Right kidney (tissue), 9 donors: ENCODE measurements at places on chromosomes 5 and 9.

GRCh38 chr5:44707721-44708120 lies 101.0 kb upstream of the MRPS30 start:
- no peak for DNase-seq

GRCh38 chr9:16136961-16137360 lies 584.1 kb downstream of the CCDC171 start:
- no peak for DNase-seq

- no peak for DNase-seq
These were observed 575.8 kb downstream of the TLE1 start for GRCh38 chr9:81113453-81114124.

DNA sequence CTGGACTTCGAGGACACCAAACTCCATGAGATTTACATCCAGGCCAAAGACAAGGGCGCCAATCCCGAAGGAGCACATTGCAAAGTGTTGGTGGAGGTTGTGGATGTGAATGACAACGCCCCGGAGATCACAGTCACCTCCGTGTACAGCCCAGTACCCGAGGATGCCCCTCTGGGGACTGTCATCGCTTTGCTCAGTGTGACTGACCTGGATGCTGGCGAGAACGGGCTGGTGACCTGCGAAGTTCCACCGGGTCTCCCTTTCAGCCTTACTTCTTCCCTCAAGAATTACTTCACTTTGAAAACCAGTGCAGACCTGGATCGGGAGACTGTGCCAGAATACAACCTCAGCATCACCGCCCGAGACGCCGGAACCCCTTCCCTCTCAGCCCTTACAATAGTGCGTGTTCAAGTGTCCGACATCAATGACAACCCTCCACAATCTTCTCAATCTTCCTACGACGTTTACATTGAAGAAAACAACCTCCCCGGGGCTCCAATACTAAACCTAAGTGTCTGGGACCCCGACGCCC lies 1.3 kb downstream of the PCDHGC3 start:
- DNase-seq = no peak

- no peak for DNase-seq
These were observed 261.2 kb upstream of the ANKRD55 start for GRCh38 chr5:56494300-56494731.

DNA sequence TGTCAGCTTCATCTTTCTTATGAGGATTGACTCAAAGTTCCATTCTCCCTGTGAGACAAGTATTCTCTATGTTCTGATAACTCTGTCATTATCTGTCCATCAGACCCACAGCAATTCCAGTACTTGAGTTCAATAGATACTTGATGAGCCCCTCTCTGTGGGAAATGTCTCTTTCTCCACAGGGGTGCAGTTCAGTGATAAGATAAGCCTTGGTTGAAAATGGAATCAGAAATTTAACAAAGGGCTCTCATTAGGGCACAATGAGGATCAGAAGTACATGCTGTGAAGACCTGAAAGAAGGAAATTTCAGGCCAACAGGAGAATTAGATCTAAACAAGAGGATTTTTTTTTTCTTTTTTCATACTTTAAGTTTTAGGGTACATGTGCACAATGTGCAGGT lies 737.3 kb downstream of the MTRR start:
- DNase-seq = no peak

DNA sequence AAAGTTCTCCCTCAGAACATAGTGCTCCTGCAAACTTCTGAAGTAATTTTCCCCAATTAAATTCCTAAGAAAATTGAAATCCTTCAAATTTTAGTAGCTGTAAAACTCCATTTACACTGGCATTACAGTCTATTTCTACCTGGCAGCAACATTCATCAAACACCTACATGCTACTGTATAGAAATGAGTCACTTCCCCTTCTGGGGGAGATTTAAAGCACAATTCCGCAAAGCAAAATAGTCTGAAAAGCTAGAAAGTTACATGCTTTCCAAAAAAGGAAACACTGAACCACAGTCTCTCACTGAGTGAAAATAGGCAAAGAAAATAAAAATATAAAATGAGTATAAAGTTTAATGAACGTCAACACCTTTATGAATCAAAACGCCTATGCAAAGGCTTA lies 43.3 kb downstream of the MCTP1 start:
- no peak for DNase-seq

GRCh38 chr5:45385321-45386058 lies 310.7 kb downstream of the HCN1 start:
- no peak for DNase-seq

DNA sequence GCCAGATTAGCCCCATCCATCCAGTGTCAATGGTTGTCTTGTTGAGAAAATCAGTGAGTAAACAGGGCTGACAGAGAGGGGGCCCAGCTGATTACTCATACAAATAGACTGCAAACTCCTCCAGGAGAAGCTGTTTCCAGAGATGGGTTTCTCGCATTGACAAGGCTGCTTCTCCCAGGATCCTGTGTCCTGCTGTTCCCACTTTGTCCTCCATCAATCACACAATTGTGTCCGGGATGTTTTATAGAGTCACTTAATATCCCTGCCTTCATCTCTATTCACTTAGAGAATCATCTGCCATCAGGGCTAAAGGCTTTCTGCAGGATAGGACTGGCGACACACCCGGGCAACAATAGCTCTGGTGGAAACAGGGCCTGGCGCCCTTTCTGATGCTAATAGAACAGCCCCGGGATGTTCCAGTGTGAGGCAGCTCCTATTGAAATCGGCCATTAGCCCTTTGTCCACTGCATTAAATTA lies 71.7 kb upstream of the TBCA start:
- DNase-seq = peak; percentile 8

GRCh38 chr5:65334077-65334476 lies 147.6 kb downstream of the ADAMTS6 start:
- DNase-seq = no peak

GRCh38 chr5:158039911-158040347 lies 181.0 kb upstream of the CLINT1 start:
- DNase-seq = no peak

DNA sequence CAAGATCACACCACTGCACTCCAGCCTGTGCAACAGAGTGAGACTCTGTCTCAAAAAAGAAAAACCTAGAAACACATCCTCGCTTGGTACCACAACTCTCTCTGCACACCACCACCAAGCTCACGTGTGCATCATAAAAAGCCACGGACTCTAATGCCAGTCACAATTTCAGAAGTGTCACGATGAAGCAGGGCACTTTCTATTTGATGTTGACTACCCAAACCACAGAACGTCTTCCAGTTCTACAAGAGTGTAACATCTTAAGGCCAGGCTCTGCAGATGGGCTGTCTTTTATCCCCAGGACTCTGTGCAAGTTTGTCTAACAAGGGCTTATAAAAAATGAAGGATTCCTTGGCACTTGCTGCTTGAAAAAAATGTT lies 22.9 kb downstream of the GFPT2 start:
- DNase-seq = no peak

- no peak for DNase-seq
These were observed 30.7 kb downstream of the INVS start for GRCh38 chr9:100129772-100130171.

GRCh38 chr5:142697356-142698255 lies 11.7 kb upstream of the FGF1 start:
- no peak for DNase-seq

GRCh38 chr5:62640446-62640845 lies 61.8 kb downstream of the LRRC70 start:
- DNase-seq = no peak

DNA sequence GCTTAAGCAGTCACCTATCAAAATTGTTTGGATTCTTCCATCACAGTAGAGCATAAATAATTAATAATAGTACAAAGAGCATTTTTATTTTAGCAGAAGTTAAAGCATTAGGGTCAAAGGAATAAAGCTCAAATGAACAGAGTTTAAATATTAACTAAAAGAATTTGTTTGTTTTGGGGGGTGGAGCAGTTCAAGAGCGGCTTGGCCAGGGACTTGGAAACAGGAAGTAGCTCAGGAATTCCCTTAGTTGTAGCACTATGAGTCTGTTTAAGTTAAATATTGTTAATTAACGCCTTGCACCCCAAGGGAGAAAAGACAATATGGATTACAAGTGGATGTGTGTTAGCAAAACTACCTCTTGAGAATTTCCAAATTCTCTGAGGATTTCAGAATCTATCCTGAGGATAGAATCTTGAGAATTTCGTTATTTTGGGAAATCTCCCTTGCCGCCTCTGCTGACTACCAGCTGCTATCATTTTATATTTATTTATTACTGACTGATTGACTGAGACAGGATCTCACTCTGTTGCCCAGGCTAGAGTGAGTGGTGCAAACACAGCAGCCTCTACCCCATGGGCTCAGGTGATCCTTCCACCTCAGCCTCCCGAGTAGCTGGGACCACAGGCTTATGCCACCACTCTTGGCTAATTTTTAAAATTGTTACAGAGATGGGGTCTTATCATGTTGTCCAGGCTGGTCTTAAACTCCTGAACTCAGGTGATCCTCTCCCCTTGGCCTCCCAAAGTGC lies 96.7 kb upstream of the CHD1 start:
- DNase-seq = no peak

DNA sequence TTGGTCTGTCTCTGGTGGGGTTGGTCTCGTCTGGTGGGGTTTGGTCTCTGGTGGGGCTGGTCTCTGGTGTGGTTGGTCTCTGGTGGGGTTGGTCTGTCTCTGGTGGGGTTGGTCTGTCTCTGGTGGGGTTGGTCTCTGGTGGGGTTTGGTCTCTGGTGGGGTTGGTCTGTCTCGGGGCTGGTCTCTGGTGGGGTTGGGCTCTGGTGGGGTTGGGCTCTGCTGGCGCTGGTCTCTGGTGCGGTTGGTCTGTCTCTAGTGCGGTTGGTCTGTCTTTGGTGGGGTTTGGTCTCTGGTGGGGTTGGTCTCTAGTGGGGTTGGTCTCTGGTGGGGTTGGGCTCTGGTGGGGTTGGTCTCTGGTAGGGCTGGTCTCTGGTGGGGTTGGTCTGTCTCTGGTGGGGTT lies 16.3 kb upstream of the CD74 start:
- DNase-seq = no peak

GRCh38 chr5:108093186-108093585 lies 288.7 kb downstream of the FBXL17 start:
- no peak for DNase-seq

GRCh38 chr5:148561801-148562311 lies 92.5 kb downstream of the HTR4 start:
- peak; percentile 3 for DNase-seq

GRCh38 chr9:95757439-95757838 lies 118.1 kb upstream of the ERCC6L2 start:
- DNase-seq = no peak

GRCh38 chr9:109117856-109118807 lies 1.6 kb downstream of the TMEM245 start:
- DNase-seq = peak; percentile 41

- DNase-seq = no peak
These were observed 184.5 kb downstream of the GNAQ start for GRCh38 chr9:77847059-77847499.

DNA sequence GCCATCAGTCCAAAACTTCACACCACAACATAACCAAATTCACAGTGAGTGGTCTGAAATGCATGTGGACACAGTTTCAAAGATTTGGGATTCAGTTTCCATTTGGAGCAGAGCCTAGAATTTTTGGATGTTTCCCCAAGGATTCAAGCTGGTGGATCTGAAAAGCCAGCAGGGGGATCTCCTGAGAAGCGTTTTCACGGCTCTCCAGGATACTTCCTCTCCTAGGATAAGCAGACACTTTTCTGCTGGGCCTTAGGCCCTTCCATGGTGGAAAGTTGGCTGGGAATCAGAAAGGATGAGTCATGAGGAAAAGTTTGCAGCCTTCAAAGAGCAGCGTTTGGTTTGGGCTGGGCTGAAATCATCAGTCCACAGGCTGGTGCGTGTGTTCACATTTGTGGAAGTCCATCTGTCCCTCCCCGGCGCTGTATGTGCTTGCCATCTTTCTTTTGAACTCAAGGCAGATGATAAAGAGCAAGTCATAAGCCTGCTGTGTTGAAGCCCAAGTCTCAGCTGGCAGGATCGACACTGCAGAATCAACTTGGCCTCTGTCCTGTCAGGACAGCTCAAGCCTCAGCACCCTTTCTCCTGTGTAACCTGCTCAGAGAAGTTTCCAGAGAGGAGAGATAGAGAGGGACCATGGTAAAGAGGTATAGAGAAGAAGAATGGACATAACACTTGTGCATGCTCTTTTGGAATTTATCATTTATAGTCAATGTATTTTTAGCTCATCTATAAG lies 152.6 kb upstream of the MSX2 start:
- no peak for DNase-seq

DNA sequence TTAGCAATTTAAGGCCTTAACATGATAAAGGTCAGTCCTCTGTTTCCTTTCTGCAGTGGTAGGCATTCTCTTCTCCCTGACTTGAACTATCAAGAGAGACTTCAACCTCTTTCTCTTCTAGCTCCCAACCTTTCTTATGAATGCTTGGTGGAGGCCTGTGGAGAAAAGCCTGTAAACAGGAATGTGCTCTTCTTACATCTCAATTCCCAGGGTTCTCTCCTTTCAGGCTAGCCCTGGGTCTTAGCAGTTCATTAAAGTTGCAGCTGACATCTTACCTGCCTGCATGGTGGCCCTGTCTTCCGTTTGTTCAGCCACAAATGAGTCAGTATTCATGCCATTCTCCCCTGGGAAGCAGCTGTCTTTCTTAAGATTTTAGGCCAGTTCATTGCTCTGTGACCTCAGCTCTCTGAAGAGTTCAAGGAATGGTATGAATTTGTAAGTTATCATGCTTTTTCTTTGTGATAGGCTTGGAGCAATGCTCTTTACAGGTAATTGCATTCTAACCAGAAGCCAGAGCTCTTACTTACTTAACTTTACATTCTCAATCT lies 77.8 kb downstream of the ADCY2 start:
- DNase-seq = no peak

- no peak for DNase-seq
These were observed 106.3 kb upstream of the SSBP2 start for GRCh38 chr5:81856948-81857928.

GRCh38 chr9:96514800-96515158 lies 64.8 kb downstream of the HABP4 start:
- DNase-seq = no peak

DNA sequence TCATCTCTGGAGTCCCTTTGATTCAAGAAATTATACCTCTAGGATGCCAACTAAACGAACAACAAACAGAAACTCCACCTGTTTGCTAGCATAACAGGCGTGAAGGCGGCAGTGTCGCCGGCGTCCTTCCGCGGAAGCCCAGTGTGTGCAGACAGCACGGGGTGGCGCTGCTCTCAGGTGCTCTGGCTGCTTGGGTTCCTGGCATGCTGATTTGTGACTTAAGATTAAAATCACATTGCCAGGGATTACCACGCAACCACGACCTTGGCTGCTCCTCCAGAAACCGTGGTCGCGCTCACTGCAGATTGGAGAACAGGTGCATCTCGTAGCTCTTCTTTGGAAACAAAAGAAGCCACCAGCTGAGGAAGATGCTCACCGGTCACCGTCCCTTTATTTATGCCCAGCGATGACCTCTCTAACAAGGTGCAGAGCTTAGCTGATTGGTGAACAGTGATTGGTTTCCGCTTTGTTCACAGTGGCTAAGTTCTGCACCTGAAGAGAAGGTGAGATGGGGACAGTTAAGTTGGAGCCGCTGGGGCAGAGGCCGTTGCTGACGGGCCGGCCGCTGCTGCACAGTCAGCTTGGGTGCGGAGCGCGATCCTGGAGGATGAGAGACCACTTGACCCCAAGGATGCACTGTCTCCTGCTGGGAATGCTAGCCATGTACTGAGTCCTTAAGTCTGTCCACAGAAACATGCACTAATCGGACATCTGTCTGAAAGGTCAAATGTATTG lies 232.3 kb downstream of the FANCC start:
- DNase-seq = no peak

GRCh38 chr5:138033907-138034306 lies 1.0 kb upstream of the FAM13B start:
- DNase-seq = no peak

GRCh38 chr5:134534726-134535110 lies 9.2 kb downstream of the JADE2 start:
- DNase-seq = no peak
